ENCODE measurements at places on chromosomes 16 and 17.

GRCh38 chr16:87702325-87702811 lies 63.4 kb downstream of the KLHDC4 start:
- peak; percentile 86 for DNase-seq

DNA sequence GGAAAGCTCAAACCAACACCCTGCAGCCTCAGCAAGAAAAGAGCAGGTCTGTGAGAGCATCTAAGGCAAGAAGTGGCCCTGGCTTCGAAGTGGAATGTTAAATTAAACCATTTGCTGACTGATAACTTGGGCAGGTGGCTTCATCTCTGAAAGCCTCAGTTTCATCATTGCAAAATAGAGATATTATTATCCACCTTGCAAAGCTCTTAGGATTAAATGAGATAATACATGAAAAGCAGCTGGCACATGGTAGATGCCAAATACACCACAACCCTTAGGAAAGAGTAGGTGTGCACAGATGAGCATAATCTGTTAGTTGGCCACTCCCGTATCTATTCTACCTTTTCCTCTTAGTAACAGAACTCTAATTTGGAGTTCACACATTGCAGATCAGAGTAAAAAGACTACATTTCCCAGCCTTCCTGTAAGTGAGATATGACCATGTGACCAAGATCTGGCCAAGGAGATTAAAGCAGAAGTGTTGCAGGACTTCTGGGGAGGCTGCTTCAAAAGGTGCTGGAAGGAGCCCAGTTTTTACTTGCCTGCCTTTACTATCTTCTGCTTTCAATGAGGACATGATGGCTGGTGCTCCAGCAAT lies 288.7 kb downstream of the SOX9 start:
- no peak for DNase-seq

GRCh38 chr17:10094797-10095196 lies 103.6 kb downstream of the GAS7 start:
- no peak for DNase-seq

GRCh38 chr17:81009136-81009535 lies 17.5 kb downstream of the CHMP6 start:
- DNase-seq, result peak; percentile 1

DNA sequence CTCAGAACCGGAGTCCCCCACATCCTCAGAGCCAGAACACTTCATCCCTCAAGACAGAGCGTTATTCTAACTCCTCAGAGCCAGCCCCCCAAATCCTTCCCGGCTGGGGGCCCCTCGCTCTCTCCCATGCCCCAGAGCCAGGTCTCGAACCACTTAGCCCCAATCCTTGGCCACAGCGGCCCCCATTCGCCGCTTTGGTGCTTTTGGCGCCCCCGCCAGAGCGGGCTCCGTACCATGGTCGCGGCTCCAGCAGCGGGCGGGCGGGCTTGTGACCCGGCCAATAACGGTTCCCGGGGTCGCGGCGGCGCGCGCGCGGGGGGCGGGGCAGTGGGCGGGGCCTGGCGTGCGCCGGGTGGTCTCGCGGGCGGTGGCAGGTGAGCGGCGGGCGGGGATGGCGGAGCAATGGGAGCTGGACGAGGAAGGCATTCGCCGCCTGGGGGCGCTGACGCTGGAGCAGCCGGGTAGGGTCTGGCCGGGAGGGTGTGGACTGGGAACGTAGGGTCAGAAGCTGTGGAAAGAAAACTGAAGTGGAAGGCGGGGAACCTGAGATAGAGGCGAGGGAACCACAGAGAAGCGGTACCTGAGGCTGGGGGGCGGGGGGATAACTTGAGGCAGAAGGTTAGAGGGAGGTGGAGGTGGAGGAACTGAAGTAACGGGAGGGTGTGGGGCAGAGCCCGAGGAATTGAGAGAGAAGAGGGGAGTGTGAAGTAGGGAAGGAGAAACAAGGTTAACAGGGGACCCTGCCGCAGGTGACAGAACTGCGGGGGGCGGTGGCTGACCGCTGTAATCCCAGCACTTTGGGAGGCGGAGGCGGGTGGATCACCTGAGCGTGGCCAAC lies at the start of the genes KCTD19 and LRRC36:
KCTD19 (minus strand) TSS at position 270 of the 838 bp plus-strand sequence; CDS start at position 236, 34 bp downstream.
LRRC36 (plus strand) TSS at position 344 of the 838 bp plus-strand sequence; CDS start at position 392, 48 bp downstream.
- peak; percentile 71 for DNase-seq

DNA sequence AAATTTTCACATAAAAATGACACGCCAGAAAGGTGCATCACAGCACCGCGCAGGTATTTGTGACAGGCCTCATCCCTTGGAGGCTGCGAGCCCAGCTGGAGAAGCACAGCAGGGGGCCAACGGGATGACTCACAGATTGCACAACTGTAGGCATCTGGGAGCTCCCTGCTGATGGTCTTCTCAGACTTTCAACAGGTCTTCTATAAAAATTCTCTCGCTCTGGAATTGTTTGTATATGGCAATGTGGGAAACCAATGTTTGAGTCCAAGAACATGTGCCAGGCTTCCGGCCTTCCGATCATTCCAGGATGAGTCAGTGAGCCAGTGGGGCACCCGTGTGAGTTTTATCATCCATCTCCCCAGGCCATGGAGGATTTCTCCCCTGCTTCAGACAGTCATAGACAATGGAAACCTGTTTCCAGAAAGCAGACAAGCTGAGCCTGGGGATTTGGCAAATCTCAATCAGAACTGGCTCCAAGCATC lies 24.1 kb upstream of the ADORA2B start:
- no peak for DNase-seq

DNA sequence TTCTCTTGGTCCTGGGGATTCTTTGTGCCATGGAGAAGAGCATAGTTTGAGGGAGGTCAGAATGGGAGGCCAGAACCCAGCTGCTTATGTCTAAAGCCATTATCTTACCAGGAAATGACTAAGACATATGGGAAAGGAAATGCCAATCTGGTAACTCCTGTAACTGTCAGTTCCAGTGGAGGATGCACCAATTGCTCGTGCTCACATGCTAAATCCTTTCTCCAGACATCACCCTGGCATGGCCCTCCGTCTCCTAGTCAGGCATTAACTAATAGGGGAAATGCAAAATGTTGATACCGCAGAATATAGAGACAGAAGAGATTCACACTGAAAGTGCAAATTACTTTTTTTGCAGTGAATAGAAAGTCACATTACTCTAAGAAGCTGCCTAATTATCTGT lies 255.6 kb upstream of the HSBP1 start:
- no peak for DNase-seq

- DNase-seq, result no peak
Observed at GRCh38 chr16:72066747-72067146, 3.7 kb downstream of the HPR start.

- DNase-seq, result no peak
Observed at GRCh38 chr16:24482681-24483202, 56.6 kb upstream of the RBBP6 start.

DNA sequence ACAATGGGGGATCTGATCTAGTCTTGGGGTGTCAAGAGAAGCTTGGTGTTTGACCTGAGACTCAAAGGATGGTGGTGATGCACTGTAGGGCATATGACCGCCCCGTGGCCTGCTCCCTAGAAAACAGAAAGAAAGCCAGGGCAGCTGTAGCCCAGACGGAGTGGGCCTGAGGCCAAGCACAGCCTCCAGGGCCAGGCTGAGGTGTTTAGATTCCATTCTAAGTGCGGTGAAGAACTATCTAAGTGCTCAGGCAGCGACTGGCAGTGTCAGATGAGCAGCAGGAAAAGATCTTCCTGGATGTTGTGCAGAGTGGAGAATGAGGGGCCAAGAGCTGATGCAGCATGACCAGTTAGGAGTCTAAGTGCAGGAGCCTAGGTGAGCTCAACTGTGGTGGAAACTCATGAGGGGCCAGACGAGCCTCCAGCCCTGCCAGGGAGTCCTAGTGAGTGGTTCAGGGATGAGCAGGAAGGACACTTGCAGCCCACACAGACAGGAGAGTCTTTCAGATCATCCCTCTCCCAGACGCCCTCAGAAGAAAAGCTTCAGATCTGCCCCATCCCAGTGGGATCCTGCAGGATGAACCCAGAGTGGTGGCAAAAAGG lies 314.2 kb upstream of the CCL2 start:
- DNase-seq, result no peak

DNA sequence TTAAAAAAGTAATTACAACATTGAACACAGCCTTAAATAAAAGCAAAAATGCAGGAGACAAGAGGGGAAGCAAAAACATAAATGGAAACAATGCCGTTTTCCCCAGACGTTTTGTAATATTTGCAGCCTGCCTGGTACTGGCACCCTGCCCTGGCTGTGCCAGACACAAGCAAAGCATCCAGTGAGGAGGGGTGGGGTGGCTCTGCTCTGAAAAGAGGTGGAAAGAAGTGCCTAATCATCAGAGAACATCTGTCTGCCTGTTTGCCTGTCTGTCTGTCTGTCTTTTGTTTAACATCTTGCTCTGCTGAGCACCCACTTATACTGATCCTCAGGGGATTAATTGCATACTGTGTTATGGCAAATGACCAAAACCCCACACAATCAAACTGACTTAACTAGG lies 62.7 kb downstream of the C16orf82 start:
- DNase-seq, result no peak

DNA sequence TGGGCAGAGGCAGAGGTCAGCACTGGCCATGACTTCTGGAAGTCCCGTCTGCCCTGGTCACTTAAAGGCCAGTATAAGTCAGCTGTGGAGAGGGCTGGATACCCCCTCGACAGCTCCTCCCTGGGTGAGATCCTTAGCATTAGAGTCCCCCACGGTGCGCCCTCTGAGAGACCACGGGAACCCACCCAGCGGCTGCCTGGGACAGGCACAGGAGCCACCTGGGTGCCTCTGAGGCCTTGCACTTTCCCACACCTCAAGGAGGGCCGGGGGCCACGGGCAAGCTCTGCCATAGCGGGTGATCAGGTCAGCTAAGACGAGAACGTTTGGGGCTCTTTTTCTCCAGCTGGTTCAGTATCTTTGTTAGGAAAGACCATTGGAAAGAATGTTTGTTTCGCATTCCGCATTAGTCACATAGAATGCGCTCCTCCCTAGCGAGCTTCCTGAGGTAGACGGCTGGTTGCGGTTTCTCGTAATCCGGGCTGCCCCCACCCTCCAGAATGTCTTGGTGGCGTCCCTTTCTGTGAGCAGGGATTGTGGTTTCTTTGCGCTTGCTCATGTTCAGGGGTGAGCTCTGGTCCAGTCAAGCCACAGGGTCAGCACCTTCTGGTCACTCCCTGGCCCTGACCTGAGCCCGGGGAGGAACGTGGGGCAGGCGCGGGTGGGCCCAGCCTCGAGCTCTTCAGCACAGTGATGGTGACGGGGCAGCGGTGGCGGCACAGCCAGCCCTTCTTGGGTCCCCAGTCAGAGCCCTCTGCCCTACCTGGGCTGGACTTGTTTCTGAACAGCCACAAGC lies 25.2 kb downstream of the NME3 start:
- no peak for DNase-seq

DNA sequence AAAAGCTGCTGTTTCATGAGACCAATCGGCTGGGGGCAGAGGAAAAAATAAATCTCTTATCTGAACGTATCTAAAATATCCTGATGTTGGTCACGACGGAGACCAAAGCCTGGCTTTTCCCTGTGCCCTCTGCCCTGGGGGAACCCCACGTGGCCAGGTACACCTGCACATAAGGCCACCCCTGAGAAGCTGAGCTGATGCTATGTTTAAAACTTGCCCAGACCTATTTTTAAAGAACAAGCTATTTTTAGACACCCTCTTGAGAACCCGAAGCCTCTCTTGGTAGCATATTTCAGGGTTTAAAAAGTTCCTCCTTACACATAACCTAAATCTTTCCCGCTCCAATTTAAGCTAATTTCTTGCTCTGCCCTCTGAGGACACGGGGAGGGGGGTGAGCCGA lies 210.4 kb downstream of the GSG1L start:
- no peak for DNase-seq

GRCh38 chr16:2470234-2470601 lies 879 bp upstream of the NTN3 start:
- DNase-seq, result no peak

GRCh38 chr17:3985846-3986245 lies 21.6 kb upstream of the ATP2A3 start:
- no peak for DNase-seq

DNA sequence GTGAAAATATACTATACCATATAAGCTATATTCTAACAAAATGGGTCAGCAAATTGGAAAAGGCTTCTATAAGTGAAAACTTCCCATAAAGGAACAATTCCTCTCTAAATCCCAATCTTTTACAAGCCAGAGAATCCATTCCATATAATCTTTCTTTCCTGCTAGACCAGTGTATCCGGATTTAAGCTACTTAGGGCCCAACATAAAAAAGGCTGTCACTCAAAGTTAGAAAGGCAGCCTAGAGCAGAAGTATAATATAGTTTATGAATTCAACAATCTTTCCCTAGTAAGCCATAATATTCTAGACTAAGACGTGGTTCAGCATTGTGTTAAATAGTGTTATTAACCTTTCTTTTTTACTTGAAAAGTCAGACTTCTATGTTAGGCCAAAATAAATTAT lies 93.0 kb downstream of the SKAP1 start:
- DNase-seq, result no peak

GRCh38 chr16:79328402-79329165 lies 272.0 kb downstream of the MAF start:
- DNase-seq, result no peak

DNA sequence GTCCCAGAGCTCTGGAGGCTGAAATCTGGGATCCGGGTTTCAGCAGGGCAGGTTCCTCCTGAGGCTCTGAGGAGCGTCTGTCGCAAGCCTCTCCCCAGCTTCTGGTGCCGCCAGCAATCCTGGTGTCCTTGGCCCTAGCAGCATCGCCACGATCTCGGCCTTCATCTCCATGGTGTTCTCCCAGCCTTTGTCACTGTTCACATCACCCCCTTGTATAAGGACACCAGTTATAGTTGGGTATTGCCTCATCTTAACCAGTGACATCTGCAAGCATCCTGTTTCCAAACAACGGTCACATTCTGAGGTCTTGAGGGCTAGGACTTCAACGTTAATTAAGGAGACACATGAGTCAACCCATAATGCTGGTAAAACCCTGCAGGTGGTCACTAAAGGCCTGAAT lies 2.8 kb upstream of the PPP1R27 start:
- no peak for DNase-seq

DNA sequence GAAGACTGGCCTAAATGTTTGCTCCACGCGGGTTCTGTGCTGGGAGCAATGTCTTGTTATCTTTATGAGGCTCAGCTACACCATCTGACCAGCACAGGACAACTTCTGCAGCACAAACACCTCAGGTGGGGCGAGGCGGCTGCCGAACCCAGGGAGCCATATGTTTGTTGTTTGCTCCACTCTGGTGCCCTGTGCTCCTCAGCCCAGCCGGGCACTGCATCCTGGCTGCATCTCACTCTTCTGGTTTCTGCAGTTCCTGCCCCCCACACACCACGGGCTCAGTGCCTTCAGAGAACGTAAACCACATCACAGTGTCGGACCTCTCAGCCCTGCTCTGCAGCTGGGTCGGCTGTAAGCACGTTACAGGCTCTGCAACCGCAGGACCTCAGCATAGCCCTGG lies 32.4 kb downstream of the MXRA7 start:
- no peak for DNase-seq

DNA sequence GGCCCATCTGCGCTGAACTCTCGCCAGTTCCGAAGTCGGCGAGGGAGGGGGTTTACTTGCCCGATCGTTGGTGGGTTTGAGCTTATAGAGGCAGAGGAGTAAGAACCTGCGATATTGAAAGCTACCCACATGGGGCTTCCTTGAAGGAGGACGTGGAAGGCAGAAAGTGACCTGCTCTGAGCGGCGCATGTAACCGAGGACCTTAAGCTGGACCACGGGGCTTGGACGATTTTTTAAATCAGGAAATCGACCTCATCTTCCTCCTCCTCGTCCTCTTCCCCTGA lies 2.0 kb downstream of the PRAC2 start:
- DNase-seq, result no peak
